Right hindlimb (tissue), 1 donor: ENCODE measurements at places on chromosomes 7 and 10.

- no peak for DNase-seq
These were observed 173.1 kb upstream of the FERD3L start for GRCh38 chr7:19318287-19318686.

- no peak for DNase-seq
These were observed 42.8 kb downstream of the RBM20 start for GRCh38 chr10:110686949-110687348.

GRCh38 chr7:6416516-6417145 is 31.1 kb downstream of the DAGLB start:
- no peak for DNase-seq

GRCh38 chr10:75623310-75624093 is 192.1 kb downstream of the LRMDA start:
- no peak for DNase-seq

- no peak for DNase-seq
These were observed 82.0 kb downstream of the MICALL2 start for GRCh38 chr7:1377111-1377909.

- DNase-seq: no peak
These were observed 33.5 kb downstream of the AHR start for GRCh38 chr7:17331891-17332501.

DNA sequence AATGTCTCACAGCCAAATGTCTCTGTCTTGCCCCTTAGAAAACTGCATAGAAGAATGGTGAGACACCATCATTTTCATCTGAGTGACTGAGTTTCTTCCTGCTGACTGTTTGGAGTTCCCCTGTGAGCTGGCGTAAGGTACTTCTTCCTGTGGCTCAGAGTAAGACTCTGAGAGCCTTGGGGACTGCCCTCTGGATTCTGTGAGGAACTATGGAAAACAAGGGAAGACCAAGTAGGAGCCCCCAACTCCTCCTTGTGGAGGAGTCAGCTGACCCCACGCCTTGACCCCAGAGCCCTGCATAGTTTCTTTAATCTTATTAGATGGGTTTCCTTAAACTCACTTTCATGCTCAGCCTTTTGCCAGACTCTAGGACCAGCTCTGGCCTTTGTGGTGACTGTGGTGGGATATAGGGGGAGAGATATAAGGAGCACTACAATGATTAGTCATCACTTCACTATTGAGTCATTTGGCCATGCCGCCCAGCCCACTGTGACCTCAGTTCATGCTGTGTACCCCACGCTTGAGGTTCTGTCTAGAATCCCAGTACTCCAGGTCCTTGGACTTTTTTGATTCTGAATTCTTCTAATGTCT is 51.8 kb upstream of the FAM133B start:
- no peak for DNase-seq

DNA sequence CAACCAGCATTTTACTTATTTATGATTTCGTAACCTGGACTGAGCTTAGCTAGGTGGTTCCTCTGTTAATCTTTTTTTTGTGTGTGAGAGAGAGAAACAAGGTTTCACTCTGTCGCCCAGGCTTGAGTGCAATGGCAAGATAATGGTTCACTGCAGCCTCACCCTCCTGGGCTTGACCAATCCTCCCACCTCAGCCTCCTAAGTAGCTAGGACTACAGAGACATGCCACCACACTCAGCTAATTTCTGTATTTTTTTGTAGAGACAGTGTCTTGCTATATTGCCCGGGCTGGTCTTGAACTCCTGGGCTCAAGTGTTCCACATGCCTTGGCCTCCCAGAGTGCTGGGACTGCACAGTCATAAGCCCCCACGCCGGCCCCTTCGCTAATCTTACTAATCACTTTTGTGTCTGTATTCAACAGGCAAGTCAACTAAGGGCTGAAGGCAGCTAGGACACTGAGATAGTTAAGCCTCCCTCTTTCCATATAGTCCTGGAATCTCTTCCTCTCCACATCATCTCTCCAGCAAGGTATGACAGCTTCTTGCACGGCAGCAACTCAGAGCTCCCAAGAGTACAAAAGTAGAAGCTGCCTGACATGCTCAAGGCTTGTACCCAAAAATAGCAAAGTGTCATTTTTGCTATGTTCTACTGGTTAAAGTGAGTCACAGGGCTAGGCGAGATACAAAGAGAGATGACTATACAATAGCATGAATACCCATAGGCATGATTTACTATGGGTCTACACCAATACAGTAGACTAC is 11.3 kb downstream of the KMT2C start:
- no peak for DNase-seq

DNA sequence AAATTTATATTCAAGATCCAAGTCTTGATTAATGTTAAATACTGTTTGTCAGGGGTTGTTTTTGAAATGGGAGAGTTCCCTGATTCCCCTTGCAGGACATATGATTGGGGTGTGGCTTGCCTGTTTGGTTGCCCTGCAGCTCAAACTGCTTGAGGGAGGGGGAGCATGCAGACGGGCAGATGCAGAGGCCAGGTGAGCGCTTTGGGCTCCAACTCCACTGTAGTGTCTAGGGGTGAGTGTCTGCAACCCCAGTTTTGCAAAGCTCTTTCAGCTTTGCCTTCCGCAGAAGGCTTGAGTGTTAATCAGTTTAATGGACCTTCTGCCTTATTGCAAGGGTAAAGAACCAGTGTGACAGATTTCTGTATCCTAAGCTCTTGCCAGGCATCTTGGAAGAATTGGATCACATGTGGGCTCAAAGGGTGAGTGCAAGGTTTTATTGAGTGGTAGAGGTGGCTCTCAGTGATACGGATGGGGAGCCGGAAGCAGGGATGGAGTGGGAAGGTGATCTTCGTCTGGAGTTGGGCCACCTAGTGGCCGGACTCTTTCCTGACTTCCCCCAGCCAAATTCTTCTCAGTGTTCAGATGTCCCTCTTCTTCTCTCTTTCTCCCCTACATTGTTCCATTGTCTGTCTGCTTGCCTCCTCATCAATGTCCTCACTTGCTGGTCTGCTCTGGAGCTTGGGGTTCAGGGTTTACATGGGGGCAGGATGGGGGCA is 479.7 kb downstream of the ATRNL1 start:
- DNase-seq: no peak

DNA sequence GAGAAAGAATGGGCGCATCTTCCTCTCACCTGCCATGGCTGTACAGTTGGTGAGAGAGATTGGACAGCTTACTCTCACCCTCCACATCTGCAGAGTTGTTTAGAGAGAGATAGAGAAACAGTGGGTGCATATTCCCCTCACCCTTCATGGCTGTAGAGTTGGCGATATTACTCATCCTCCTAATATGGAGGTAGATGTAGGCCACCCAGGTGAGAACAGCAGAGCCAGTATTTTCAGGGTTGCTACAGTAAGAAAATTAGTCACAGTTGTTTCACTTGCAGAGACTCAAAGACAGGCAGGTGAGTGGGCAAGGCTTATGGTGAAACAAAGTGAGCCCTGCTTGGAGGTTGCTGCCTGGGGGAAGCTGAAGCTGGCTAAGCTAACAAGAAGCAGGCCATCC is 65.0 kb upstream of the PFKP start:
- no peak for DNase-seq

- no peak for DNase-seq
These were observed 70.5 kb upstream of the TES start for GRCh38 chr7:116139807-116140206.

GRCh38 chr7:3733541-3734140 is 432.6 kb downstream of the SDK1 start:
- no peak for DNase-seq

DNA sequence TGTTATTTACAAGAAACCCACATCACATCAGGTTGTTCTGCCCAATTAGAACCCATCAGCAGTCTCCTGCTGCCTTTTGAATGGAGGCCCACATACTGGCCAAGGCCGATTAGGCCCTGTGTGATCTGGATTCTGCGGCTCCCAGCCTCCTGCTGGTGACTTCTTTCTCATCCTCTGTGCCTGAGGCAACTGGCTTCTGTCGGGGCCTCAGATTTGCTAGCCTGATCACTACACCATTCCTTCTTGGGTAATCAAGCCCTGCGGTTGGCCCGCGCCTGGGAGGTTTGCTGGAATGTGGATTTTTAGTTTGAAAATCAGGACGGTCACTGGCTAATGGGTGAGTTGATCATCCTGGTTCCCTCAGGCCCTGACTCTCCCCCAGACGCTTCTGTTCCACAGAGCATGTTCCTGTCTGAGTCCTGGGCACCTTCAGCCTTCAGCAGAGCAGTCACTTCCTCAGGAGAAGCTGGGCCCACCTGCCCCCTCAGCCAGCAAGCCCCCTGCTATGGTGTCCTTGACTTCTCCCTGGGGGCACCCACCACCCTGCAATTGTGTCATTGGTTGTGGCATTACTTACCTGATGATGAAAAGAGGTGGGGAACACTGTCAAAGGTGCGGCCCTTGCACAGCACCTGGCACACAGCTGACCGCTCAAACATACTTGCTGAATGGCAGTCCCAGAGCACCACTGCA is 207.6 kb downstream of the PHTF2 start:
- DNase-seq: no peak

DNA sequence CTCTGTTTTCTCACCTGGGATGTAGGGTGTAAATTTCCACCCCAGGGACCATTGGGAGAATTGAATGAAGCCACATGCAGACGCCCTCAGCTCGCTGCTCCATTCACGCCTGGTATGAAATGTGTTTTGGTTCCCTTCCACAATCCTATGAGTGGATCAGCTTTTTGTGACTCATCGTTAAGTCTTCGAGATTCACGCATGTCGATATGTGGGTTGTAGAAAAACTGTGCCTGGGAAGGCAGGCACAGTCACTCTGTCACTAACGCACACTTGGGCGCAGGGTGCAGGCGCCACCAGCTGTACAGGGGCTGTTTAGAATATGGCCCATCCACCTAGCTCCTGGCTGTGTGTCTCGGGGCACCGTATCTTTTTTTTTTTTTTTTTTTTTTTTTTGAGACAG is 64.2 kb upstream of the SH2B2 start:
- no peak for DNase-seq
